HFF-Myc (cell line): ENCODE measurements at places on chromosomes 4 and X.

DNA sequence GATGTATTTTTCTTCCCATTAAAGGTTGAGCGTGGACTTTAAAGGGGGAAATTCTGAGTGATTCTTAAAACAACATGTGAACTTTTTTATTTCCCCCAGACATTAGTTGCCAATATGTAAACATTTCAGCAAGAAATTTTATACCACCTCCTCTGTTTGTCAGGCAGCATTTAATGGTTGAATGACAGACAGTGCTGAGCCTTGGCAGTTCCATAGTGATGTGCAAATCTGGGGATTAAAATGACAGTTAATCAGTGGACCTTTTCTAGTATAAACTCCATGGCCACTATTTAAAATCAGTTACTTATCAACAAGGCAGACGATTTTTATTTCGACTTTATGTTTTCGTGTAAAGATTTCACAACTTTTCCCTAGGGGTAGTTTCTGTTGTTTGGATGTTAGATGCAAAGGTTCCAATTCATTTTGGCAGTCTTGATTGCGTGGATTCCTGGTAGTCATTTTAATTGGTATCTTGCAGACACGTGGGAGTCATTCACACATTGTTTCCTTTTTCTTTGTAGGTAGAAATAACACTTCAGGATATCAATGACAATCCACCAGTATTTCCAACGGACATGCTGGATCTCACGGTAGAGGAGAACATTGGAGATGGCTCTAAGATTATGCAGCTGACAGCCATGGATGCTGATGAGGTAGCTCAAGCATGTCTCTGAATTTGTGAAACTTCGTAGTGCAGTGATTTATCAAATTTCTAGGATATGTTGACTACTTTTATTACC lies 83.7 kb downstream of the FAT4 start:
- no peak for DNase-seq

DNA sequence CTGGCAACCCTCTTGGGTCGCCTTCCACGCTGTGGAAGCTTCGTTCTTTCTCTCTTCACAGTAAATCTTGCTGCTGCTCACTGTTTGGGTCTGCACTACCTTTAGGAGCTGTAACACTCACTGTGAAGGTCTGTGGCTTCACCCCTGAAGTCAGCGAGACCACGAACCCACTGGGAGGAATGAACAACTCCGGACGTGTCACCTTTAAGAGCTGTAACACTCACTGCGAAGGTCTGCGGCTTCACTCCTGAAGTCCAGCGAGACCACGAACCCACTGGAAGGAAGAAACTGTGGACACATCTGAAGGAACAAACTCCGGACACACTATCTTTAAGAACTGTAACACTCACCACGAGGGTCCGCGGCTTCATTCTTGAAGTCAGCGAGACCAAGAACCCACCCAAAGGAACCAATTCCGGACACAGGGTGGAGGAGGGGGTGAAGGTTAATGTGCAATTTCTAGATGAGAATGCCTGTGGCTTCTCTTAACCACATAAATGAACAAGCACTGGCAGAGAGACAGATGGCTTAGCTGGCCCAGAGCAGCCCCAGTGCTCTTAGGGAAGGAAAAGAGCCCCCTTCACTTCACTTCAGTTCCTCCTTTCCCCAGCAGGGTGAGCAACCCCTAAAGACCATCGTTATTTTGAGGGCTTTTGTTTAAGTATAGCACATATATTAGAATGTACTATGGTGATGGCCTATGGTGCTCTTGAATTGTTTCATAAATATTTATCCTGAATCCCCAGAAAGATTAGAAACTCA lies 73.0 kb downstream of the LUZP4 start:
- DNase-seq, result no peak

GRCh38 chrX:123685232-123685631 lies 47.6 kb downstream of the THOC2 start:
- no peak for DNase-seq

DNA sequence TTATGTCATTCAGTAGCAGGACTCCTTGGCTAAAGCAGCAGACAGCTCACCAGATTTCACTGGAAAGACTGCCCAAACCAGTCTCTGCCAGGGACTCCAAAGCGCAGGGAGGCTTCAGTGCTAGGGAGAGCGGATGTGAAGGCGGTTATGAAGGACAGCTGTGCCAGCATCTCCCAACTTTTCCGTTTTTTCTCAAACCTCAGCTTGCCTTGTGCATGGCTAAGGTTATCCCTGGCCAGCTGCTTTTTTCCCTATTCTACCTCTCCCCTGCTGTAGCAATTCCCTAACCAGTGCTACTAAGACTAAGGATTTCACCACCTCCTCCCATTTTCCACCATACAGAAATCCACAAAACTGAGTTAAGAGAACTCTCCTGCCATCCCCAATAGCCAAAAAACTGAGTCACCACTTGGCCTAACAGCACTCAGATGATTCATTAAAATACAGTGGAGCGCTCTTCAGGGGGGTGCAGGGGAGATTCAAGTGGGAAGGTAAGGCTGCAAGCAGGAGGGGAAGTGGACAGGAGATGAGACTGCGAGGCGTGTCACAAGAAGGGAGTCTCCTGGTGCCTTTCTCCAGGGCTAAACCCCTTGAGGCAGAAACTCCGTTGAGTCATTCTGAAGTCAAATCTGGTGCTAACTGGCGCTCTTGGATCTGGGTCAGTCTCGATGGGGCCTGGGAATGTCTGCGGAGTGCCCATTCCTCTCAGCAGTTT lies 90.7 kb downstream of the PALLD start:
- no peak for DNase-seq

- no peak for DNase-seq
These were observed 472.4 kb upstream of the NWD2 start for GRCh38 chr4:36772154-36772516.

- DNase-seq, result no peak
These were observed 31.2 kb downstream of the CCDC149 start for GRCh38 chr4:24881508-24882196.

DNA sequence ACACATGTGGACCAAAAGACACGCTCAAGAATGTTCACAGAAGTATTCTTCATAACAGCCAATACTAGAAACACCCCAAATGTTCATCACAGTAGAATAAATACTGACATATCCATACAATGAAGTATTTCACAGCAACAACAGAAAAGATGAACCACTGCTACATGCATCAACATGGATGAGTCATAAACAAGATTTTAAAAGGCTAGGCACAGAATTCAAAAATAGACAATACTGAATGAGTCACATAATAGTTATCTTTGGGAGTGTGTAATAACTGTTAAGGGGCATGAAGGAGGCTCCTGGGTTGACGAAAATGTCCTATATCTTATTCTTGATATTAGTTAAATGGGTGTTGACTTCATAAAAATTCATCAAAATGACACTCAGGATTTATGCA lies 43.5 kb downstream of the CLOCK start:
- DNase-seq, result peak; percentile 10

DNA sequence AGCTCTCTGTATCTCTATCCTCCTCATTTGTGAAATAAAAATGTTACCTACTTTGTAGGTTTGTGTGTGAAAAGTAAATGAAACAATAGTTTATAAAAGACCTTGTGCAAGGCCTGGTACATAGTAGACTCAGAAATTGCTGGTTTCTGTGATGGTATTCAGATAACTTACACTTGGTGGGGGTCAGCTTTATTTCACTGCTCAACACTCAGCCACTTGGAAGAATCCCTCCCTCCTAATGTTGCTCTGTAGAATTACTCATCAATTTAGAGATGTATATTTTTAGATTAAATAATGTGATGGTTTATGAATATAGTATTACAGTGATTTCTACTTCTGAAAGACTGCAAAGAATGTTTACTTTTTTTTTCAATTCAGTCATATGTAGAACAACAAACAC lies 32.7 kb downstream of the SMARCAD1 start:
- no peak for DNase-seq

GRCh38 chr4:76745240-76745639 lies 152.7 kb downstream of the SOWAHB start:
- DNase-seq, result no peak
